Activated naive CD8-positive, alpha-beta T cell treated with anti-CD3 and anti-CD28 coated beads for 36 hours (primary cell): ENCODE measurements at places on chromosomes 12 and 14. TPM values are rescaled to one million over a fixed set of nuclear protein-coding genes. Genes with fewer than 3 reads are reported as not detected.
A peak's percentile ranks its signal among the peaks of the same experiment; 100 is the strongest.

The SLC7A8 gene
- total RNA-seq = 2.8 TPM

The HOXC6 gene
- total RNA-seq = not detected

DNA sequence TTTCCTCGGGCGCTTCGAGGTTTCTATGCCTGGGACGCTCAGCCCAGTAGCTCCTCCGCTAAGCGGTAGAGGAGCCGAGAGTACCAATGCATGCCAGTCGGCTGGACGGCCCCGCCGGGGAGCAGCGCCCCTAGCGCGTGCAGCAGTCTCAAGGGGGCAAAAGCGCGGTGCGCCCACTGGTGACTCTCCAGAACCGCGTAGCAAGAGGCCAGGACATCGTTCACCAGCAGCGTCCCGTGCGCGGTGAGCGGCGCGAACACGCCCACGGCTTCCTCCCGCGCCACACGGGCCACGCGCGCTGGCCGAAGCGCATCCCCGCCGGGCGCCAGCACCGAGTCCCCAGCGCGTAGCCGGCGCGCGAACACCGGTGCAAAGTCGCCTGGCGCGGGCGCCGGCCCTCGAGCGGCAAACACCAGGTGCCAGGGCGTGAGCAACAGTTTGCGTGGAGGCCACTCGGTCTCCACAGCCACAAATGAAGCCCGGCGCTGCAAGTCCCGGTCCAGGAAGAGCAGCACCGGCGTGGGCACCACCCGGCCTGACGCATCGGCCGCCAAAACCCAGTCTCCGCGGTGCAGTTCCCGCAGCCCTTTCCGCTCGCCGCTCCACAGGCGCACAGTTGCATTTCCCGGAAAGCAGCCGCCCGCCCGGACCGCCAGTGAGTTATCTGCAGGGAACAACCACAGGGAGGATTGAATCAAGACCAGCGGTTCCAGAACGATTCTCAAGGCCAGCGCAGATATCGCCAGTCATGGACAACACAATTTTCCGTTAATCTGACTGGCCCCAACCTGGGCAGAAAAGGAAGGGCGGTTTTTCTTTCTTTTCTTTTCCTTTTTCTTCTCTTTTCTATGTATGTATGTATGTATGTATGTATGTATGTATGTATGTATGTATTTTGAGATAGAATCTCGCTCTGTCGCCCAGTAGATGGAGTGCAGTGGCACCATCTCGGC lies 4.5 kb downstream of the DHH start:
- peak; percentile 50 for DNase-seq

DNA sequence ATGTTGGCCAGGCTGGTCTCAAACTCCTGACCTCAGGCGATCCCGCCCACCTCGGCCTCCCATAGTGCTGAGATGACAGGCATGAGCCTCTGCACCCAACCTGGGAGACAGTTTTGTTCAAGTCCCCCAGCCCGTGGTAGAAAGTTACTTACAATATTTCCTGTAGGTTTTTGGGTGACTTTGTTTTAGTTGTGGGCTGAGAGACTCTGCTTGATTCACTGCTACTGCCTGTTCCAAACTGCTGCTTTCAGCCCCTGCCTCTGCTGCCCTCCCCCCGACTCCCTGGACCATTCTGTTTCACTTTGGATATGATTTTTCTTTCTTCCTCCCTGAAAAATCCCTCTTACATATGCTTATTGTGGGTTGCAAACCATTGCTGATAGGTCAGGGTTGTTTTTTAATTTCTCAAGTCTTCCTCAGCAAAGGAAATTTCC lies 13.4 kb upstream of the PCNX1 start:
- no peak for DNase-seq

DNA sequence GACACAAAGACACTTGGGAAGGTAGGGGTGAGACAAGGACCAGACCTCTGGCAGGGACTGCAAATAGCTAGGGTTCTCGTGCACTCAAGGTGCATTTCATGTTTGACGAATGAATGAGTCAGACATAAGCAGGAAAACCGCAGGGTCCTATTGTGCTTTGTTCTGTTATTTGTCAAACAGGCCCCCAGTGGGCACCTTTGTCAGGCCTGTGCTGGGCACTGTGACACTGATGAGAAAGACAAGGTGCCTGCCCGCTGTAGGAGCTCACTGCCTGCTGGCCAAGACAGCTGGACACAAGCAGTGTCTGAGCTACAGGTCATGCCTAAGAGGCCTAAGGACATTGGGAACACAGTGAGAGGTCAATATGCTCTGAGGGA lies 2.3 kb downstream of the OTUB2 start:
- no peak for DNase-seq

DNA sequence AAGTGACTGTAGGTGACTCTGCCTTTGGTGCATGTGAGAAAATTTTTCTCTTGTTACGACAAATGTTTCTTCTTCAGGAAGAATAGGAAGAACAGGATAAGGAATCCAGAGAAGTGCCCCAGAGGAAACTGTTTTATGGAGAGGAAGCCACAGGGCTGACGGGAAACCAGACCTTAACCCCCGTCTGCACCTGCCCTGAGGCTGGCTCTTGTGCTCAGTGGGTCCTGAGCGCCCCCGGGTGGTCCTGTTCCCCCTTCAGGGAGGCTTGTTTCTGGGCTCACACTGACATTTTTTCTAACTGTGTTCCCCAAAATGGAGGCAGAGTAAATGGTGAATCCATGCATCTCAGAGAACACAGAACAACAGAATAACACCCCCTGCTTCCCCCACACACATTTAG lies 691.8 kb downstream of the TMEM121 start:
- no peak for DNase-seq

The SYNDIG1L gene
- total RNA-seq = not detected

DNA sequence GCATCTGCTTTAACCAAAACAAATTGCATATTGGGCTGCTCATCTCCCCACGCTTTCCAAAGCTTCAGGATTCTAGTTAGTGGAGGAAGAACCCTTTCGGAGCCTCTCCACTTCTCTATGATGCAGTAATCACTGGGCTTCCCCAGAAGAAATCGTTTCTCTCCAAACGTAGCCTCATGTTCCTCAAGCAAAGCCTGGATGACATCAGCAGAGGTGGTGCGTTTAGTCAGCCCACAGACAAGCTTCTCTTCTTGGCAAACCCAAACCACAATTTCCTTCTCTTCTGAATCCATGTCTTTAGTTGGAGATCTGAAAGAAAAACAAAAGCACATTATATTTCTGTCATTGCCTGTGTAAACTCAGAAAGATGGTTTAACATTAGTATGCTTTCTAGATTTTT lies 30.6 kb downstream of the RASSF9 start:
- DNase-seq = no peak

DNA sequence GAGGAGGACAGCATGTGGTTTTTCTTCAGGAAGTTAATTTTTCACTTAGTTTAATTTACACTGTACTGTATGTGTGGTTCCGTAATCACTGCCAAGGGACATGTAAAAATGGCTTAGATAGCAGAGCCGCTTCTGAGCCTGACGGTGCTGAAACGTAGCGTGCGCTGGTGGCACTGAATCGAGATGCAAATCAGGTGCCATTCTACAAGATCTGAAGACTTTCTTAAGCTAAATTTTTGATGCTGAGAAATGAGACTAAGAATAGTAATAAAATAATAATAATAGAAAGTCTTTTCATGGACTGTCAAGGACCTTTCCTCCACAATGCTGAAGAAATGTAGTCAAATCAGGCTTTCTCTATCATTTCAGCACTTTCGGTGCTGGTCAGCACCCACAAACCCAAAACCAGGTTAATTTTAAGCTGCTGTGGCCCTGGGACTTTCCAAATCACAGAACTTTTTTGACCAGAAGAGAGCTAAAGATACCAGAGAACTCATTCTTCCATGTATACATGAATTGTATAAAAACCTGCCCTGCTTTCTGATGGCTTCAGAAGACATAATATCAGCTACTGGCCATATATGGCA lies 183.3 kb upstream of the LMO3 start:
- DNase-seq = no peak

The LALBA gene
- total RNA-seq = not detected

GRCh38 chr14:106809615-106810014 lies 1283.2 kb downstream of the TMEM121 start:
- DNase-seq = no peak

GRCh38 chr12:104699489-104700190 lies 242.9 kb downstream of the CHST11 start:
- no peak for DNase-seq

DNA sequence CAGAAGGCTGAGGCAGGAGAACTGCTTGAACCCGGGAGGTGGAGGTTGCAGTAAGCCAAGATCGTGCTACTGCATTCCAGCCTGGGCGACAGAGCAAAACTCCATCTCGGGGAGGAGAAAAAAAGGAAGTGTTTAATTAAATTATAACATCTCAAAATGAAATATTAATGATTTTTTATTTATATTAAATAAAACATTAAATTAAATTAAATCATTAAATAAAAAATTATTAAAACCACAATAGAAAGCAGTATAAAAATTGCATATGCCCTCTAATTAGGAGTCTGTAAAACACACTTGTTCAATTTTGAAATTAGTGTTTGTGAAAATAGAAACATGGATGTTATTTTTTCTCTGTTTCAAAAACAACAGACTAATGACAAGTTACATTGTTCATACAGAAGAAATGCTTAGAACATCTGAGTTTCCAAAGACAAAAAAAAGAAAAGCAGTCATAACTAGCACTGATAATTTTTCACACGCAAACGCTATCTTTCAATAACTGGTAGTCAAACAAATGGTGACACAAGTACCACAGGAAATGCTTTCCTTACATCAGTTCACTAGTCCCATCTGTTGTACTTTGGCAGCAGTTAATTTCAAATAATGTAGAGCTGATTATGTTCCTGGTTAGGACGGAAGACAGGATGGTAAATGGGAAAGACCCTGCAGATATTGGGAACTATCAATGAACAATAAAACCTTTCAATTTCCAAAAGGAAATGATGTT lies 54.9 kb downstream of the HECTD4 start:
- no peak for DNase-seq

- DNase-seq = no peak
Observed at GRCh38 chr12:25434515-25434914, 118.6 kb downstream of the LMNTD1 start.

GRCh38 chr14:58628406-58628805 lies 9.4 kb upstream of the DACT1 start:
- no peak for DNase-seq

DNA sequence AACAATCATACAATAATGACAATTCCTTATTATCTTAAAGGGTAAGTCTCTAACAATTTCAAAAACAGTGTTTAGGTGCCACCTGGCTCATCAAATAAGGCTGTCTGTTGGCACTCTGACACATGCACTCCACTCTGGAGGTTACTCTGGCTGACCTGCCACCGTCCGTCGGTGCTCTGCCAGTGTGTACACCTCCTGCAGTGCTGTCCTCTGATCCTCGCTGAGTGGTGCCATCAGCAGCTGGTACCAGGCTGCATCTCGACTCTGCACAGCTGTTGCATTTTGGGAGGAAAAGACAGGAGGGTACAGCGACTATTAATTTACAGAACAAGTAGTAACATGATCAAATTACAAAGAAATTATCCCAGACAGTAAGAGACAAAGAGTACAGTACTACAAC lies 63.9 kb downstream of the IPO8 start:
- no peak for DNase-seq
